ENCODE measurements at places on chromosomes 4 and X.

DNA sequence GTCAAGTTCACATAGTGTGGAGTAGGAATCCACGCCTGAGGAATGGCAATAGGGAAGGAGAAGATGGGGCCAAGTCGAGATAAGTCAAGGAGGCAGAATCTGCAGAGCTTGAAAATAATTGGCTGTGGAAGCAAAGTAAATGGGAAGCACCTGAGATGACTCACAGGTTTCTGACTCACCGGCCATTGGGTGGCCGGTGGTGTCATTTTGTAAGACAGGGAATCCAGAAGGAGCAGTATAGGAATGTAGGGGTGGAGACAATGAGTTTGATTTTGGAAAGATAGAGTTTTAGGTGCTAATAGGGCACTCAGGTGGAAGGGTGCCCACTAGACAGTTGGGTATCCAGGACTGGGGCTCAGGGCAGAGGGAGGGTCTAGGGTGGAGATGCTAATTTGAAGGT lies 201.0 kb upstream of the MAMLD1 start:
- no peak for DNase-seq

DNA sequence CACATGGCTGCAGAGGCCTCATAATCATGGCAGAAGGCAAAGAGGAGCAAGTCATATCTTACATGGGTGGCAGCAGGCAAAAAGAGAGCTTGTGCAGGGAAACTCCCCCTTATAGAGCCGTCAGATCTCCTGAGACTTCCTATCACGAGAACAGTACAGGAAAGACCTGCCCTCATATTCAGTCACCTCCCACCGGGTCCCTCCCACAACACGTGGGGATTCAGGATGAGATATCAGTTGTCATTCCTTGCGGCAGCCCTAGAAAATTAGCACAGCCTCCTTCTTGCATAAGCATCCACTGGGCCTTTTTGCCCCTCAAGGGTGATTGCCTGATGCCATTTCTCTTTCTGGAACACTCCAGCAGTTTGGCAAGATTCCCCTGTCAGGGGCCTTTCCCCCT lies 61.7 kb upstream of the STX18 start:
- no peak for DNase-seq

DNA sequence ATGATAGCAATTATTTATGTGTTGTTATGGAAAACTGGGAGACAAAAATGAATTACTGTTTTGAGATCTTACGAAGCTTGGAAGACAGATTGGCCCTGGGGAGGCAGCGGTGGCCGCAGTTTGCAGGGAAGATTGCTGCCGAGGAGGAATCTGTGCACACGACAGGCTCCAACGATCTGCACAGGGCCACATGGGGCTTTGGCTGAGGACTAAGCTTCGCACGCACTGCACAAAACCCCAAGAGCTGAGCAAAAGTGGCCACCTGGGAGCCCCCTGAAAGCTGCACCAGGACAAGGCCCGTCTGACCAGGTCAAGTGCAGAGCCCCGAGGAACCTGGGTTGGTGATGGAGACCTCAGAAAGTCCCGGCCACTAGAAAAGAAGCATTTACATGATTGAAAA lies 5.2 kb upstream of the PDE6B start:
- DNase-seq = no peak

- no peak for DNase-seq
Measured at GRCh38 chrX:15566244-15566643, 34.5 kb downstream of the ACE2 start.

GRCh38 chr4:115154826-115155225 lies 41.4 kb upstream of the NDST4 start:
- no peak for DNase-seq

DNA sequence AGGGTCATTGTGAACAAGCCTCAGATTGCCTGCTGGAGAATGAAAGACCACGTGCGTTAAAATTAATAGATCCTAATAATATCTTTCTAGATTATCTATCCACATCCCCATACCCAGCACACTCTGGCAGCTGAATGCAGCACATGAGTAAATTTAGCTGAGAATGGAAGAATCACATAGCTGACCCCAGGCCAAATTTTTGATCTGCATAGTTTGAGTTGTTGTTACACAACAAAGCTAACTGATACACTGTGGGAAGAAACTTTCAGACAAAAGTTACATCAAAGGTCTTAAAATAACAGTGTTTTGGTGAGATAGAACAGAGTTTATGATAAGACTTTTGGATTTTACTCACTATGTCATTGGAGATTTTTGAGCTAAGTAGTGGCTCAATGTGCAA lies 72.4 kb upstream of the ANXA10 start:
- DNase-seq = no peak

- DNase-seq = no peak
Measured at GRCh38 chr4:7390906-7391636, 43.7 kb downstream of the PSAPL1 start.

DNA sequence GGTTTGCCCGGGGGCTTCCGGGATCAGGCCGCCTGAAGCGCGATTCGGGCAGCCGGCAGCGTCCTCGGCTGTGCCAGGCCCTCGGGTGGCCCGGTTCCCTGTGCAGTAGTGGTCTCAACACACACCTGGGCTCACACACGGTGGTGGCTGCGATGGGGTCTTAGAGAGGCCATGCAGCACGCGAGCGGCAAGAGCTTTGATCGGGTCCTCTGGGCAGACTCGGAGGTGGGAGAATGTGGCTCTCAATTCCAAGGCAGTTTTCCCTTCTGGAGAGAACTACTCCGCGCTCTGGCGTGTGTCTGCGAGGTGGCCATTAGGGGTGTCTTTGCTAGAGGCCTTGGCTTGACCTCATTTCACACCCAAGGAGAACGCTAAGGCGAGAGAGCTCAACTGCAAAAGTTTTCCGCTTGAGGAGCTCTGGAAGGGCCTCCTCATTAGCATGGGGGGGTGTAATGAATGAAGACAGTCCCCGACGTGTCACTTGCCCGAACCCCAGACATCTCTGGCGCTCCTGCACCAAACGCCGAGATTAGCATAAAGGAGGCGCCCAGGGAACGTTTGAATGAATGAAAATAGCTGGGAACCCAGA lies 771 bp upstream of the RBPJ start:
- DNase-seq = peak; percentile 28

- DNase-seq = no peak
Measured at GRCh38 chr4:17352357-17352756, 159.5 kb downstream of the QDPR start.

- no peak for DNase-seq
Measured at GRCh38 chr4:82780752-82781231, 17.8 kb downstream of the SCD5 start.

GRCh38 chrX:107447642-107448041 lies 1.8 kb upstream of the FRMPD3 start:
- DNase-seq = no peak

DNA sequence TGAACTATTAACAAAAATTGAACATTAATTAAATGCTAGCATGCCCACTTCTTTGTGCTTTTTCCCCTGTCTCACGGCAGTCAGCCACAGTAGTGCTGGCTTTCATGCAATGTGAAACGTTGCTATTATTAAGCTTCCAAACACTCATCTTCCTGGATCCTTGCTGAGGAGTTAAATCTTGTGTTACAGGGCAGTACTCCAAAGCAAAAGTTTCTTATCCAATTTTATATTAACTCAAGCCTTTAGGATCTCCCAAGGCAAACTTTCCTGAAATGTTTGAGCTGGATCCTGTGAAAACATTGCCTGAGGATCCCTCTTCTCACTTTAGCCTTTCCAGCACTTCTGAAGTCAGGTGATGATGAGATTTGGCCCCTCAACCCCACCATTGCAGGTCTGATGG lies 1454.8 kb downstream of the FSTL5 start:
- DNase-seq = no peak

DNA sequence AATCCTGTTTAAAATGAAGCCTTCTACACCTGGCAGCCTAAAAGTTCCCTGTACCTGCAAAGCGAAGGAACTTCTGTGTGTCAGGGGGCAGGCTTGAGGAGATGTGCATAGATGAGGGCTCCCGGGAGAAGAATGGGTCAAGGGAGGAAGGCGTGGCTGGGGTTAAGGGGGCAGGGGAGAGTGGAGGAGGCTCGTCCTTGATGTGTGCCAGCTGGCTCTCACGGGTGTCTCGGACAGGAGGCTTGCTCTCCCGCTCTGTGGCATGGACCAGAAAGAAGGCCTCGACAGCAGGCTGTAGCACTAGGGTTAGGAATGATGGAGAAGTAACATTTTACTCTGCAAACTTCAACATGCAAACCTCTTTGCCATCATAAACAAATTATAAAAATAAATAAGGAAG lies 104.6 kb upstream of the HSD17B10 start:
- DNase-seq = no peak

- DNase-seq = no peak
Measured at GRCh38 chr4:123955167-123955800, 558.7 kb downstream of the SPRY1 start.

DNA sequence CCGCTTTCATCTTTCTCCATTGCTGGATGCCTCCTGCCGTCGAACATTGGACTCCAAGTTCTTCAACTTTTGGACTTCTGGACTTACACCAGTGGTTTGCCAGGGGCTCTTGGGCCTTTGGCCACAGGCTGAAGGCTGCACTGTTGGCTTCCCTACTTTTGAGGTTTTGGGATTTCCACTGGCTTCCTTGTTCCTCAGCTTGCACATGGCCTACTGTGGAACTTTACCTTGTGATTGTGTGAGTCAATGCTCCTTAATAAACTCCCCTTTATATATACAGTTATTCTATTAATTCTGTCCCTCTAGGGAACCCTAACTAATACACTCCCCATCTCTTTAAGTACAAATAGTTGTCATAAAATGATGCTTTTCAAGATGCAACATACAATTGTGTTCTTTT lies 595.3 kb downstream of the ARAP2 start:
- DNase-seq = no peak

GRCh38 chrX:10206317-10206716 lies 49.5 kb downstream of the CLCN4 start:
- DNase-seq = no peak

DNA sequence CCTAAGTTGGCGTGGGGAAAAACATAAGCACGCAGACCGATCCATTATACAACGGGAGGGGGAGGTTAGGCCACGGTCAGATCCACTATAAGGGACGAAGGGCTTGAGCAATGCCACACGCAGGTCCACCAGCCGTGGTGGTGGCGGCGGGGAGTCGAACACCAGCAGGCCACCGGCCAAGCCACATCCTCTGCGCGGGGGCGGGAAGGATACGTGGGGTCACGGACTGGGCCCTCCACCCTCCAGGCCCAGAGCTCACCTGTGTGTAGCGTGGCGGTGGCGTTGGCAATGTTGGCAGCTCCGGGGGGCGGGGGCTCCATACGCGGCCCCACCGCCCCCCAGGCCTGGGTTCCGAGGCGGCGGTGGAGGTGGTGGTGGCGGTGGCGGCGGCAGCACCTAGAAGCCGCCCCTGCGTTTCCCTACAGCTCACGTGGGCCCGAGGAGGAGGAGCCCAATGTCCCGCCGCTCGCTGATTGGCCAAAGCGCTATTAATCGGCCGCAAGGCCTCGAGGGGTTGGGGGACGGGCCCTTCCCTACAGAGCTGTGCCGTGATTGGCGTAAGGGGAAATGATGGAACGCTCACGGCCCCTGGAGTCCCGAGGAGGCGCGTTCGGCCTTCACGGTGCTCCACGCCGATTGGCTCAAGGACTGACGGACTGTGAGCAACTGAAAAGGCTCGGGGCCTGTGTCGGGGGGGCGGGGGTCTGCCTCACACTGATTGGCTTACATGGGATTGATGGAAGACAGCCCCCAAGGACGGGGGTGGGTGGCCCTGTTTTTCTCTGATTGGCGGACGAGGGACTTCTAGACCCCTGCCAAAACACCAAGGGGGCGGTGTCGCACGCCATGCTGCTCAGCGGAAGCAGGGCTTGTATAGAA lies at the start of gene ELK1:
Gene ELK1 (minus strand): TSS at position 400 of the 879 bp plus-strand sequence. CDS start 9,122 bp downstream, outside the sequence.
- DNase-seq = peak; percentile 81

- no peak for DNase-seq
Measured at GRCh38 chr4:169274033-169274432, 3.3 kb upstream of the SH3RF1 start.

DNA sequence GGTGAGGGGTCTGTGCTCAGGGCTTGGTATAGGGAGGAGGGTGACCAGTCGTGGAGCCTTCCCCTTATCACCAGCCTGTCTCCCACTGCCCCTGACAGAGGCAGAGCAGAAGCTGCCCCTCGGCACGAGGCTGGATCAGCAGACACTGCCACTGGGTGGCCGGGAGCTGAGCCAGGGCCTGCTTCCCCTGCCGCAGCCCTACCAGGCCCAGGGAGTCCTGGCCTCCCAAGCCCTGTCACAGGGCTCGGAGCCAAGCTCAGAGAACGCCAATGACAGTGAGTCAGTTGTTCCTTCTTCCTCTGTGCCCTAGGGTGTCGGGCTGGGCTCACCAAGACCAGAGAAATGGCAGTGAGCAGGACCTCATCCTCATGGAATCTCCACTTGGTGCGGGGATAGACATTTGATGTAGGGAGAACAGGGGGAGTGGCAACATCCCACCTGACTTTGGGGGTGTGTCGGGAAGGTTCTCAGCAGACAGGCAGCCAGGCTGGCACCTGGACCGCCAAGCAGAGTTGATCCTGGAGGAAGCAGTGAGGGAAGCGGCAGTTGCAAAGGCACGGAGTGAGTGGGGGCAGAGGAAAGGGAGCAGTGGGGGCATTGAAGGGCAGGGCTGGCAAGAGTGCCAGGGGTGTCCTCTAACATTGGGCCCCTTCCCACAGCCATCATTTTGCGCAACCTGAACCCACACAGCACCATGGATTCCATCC lies 14.3 kb upstream of the UBA1 start:
- no peak for DNase-seq

DNA sequence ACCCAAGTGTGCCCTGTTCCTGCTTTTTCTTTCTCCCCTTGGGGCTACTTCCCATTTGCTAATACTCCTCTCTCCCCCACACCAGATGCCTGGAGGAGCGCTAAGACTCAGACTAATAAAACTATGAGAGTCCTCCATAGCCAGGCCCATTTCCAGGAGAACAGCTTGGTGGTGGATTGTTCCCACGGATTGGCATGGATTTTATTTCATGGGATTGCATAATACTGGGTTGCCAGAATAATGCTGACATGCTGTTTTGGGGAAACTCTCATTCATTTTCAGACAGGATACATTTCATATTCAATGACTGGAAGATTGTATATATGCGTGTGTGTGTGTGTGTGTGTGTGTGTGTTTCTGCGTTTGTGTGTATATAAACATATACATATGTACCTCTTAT lies 447.5 kb upstream of the PITX2 start:
- no peak for DNase-seq

DNA sequence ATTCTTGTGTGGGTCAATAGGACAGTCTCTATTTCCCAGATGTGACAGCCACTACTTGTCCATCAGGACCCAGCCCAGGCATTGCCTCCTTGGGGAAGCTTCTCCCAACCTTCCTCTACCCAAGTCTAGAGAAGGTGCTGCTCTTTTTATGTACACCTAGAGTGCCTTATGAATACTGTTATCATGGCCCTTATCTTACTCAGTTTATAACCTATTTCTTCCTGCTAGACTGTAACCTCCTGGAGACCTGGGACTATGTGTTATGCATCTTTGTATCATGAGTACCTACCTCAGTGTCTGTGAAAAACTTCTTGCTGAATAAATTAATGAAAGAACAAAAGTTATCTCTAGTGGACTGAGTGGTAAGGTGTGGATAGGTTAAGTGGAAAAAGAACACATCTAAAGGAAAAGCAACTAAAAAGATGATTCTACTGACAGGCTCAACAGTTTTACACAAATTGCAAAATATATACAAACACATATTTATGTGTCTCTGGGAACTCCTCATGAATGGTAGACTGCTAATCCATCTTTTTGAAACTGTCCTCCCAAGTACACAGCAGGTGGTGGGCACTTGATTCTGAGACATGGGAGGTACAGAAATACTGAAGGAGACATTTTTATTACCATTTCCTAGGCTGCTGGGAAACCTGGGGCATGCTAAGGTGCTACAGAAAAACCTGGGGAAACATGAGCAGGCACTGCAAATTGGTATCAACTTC lies 106.6 kb downstream of the SH3RF1 start:
- DNase-seq = no peak

GRCh38 chr4:113674733-113675132 lies 86.8 kb downstream of the CAMK2D start:
- DNase-seq = no peak

GRCh38 chr4:122341886-122342285 lies 36.9 kb upstream of the ADAD1 start:
- no peak for DNase-seq
